ENCODE measurements at places on chromosomes 7 and 10.

DNA sequence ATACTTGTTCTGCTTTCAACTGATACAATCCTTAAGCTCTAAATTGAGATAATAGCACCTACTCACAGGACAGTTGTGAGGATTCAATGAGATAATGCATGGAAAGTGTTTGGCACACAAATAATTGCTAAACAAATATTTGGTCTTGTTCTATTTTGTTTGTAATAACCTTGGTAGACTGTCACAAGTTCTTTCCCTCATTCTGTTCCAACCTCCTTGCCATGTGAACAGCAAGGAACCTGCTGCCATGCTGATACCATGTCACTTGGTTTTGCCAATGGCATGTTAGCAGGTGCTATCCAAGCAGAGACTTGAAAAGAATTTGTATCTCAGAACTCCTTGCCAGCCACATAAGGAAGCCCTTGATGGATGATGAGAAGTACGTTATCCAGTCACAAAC is 24.8 kb upstream of the TECTB start:
- DNase-seq = no peak

GRCh38 chr10:80268266-80268665 is 21.2 kb downstream of the MAT1A start:
- no peak for DNase-seq

DNA sequence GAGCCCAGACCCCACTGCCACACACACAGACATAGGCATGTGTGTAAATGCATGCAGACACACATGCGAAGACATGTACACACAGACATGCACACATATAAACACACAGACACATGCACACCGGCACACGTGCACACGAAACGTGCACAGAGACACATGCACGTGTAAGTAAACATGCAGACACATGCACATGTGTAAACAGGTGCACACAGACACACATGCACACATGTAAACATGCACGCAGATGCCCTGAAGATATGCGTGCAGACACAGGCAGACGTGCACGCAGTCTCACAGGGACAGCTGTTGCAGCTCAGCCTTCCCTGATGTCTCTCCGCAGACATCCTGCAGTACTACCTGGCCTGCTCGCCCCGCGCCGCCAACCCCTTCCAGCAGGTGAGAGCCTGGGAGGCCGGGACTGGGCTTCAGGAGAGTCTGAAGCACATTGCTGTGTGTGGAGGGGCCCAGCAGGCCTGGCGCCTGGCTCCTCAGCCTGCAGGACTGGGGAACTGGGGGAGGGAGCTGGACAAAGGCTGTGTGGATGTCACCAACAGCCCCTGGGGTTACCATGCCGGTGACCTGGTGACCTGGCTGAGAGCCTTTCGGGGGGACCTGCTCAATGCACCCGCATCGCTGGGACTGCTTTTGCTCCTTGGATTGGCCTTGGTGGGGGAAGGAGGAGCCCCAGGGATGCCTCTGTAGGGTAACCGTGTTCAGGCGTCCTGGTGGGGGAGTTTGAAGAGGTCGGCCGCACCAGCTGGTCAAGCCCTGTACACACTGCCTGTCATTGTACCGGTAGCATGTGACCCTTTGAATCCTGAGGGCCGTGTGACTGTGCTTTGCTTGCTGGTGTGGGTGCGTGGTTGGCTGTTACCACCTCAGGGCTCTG is 20.3 kb downstream of the TTYH3 start:
- DNase-seq = no peak

- no peak for DNase-seq
These were observed 116.1 kb downstream of the KLF6 start for GRCh38 chr10:3668966-3669330.

GRCh38 chr10:9577746-9578145 is 1439.9 kb upstream of the CELF2 start:
- no peak for DNase-seq

GRCh38 chr7:50706469-50706937 is 76.2 kb downstream of the GRB10 start:
- no peak for DNase-seq

- DNase-seq = no peak
These were observed 35.5 kb downstream of the ADGRA1 start for GRCh38 chr10:133123050-133123745.

DNA sequence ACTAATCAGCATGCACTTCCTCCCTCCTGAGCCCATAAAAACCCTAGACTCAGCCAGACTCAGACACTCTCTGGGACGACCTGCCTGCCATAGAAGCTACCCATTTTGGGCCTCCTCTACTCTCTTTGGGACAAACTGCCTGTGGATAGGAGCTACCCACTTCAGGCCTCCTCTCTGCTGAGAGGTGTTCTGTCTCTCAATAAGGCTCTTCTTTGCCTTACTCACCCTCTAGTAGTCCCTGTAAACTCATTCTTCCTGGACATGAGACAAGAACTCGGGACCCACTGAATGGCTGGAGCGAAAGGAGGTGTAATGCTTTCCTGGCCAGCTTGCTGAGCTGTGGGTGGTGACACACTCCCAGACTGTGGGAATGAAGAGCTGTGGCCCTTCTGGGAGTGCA is 424.8 kb upstream of the FZD8 start:
- DNase-seq = no peak

- DNase-seq = no peak
These were observed 14.5 kb upstream of the LIMK1 start for GRCh38 chr7:74069086-74069541.

GRCh38 chr10:95792874-95793285 is 36.9 kb downstream of the ENTPD1 start:
- no peak for DNase-seq

DNA sequence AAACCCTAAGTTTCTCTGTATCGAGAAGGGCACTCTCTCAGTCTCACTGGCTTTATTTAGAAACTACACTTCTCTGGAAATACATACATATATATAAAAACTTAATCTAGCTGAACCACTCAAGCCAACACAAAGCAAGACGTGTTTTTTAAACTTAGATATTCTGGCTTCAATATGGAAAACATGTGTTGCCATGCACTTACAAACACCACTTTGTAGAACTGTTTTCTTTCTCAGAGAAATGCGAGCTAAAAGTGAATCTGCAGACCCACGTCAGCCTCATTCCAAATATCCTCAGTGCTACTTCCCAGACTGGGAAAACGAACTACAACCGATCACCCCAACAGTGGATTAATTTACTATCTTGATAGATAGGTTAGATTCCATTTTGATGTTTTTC is 1.7 kb downstream of the CCDC3 start:
- no peak for DNase-seq

DNA sequence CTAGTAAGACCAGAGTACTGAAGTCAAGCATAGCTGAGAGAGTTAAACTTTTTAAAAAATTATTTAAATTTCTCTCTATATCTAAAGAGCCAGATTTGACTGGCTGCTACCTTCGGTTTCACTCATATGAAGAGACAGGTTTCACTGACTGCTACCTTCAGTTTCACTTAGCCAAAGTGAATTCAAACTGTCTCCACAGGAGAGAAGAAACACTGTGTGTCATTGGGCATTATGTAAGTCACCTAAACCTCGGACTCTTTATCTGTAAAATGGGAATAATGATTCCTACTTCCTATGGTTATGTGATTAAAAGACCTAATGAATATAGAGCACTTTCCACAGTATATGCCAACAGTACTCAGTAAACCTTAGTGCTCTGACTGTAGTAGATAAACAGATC is 41.6 kb upstream of the MET start:
- no peak for DNase-seq

GRCh38 chr7:91013078-91013477 is 251.2 kb upstream of the FZD1 start:
- no peak for DNase-seq

- DNase-seq = no peak
These were observed 36.0 kb upstream of the RSU1 start for GRCh38 chr10:16853201-16853600.

GRCh38 chr7:30800785-30801252 is 29.6 kb downstream of the MINDY4 start:
- no peak for DNase-seq

GRCh38 chr7:92793656-92794205 is 42.6 kb downstream of the CDK6 start:
- no peak for DNase-seq

DNA sequence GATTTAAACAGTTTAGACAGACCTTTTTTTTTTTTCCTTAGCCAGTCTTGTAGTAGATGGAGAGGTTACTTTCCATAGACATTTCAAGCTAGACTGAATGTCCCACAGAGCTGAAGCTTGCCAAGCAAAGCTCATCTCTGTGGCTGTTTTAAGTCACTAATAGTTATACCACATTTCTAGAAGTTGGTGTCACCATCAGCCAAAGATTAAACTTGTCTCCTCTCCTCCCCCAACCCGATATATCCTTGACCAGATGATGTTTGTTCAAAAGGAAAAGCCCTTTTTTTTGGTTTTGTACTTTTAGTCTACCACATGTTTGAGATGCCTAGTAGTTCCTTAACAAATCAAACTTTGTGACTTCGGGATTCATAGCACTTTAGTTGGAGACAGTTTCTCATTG is 66.1 kb downstream of the ADD3 start:
- no peak for DNase-seq

DNA sequence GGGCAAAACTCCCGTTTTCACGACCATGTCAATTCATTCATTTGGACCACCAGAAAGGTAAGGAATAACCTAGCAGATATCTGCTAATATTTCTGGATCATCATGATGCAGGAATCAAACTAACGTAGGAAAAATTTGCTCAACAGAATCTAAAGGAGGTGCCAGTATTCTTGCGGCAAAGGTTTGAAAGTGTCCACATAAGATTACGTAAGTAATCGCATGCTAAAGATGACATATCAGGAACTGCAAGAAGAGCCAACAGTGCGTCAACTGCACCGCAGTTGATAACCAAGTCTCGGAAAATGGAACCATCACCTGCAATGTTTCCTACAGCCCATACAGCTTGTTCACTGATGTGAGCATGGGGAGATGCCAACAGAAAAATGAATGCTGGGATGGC is 194.1 kb upstream of the ZNF804B start:
- no peak for DNase-seq

- peak; percentile 27 for DNase-seq
These were observed 45.7 kb downstream of the LYZL2 start for GRCh38 chr10:30583778-30584415.

- no peak for DNase-seq
These were observed 25.2 kb downstream of the DNAJB12 start for GRCh38 chr10:72329290-72330068.

DNA sequence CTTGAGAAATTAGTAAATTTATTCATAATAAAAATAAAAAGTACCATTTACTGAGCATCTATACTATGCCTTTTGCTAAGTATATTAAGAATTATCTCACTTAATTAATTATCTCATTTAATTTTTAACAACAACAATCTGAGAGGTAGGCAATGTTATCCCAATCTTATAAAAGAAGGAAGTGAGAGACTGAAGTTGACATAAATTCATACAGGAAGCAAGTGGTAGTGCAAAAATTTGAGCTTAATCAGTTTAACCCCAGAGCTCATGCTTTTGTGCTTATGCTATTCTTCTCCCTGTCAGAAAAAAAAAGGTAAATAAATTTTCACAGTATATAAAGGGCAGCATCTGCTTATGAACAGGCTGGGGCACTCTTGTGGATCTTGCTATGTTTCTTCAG is 2.7 kb upstream of the LIPF start:
- DNase-seq = no peak

GRCh38 chr10:100618632-100619255 is 83.0 kb downstream of the HIF1AN start:
- DNase-seq = no peak

DNA sequence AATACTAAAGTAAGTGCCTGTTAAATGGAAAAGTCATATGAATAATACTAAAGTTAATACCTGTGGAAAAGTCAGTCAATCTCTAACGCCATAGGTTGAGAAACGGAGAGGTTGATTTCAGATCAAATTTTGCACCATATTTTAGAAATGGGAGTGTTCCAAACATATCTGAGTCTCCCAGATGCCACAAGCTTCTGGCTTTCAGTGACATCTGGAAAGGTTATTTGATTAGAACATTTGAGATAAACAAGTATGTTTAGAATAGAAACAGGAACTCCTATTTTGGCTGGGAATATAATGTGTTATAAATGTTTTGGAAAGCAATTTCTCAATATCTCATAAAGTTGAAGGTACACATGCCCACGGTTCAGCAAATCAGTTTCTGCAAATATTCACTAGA is 5.8 kb downstream of the MACC1 start:
- DNase-seq = no peak

- DNase-seq = no peak
These were observed 95.5 kb downstream of the CELF2 start for GRCh38 chr10:11113156-11113555.

- DNase-seq = no peak
These were observed 90.3 kb downstream of the SRPK2 start for GRCh38 chr7:105298439-105298894.

DNA sequence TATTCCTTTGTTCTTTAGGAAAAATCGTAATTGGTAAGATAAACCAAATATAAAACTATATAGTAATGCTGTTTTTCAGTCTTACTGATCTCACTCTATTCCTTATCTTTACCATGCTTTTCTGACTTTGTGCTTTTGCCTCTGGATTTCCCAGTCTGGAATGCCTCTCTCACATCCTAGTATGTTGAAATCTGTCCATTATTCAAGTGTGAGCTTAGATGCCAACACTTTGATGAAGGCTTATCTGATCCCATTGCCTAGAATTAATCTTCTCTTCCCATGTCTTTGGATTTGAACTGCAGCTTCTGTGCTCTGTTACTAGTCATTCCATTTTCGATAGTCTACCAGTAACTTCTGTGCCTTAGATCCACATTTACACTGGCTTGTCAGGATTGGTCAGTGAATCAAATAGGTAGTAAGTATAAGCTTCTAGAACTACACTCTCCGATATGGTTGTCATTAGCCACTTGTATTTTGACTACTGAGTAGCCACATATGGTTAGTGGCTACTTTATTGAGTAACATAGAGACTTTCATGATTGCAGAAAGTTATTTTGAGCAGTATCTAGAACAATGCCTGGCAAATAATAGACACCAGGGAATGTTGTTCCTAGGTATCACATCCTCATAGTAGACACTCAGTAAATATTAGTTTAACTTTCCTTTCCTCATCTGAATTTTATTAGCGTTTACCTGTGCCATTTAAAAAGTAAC is 92.9 kb downstream of the BMPR1A start:
- no peak for DNase-seq

- DNase-seq = no peak
These were observed 290.2 kb downstream of the GALNT17 start for GRCh38 chr7:71422104-71422503.

DNA sequence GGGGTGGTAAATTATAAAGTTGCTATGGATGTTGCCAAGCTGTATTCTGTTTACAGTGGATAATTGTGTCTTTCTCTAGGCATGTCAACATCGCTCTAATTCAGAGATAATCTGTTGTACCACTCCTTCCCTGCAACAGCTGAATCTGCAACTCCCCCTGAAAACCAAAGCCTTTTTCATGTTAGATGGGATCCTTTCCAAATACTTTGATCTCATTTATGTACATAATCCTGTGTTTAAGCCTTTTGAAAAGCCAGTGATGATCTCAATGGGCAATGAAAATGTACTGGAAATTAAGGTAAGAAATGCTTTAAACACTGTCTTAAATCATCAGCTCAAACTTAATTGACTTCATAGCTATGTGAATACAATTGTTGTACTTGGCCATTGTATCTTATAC is 91.0 kb downstream of the MET start:
- no peak for DNase-seq

All from SW 1271 (cell line).